GM04504 (cell line): ENCODE measurements at places on chromosomes 7 and 10.

DNA sequence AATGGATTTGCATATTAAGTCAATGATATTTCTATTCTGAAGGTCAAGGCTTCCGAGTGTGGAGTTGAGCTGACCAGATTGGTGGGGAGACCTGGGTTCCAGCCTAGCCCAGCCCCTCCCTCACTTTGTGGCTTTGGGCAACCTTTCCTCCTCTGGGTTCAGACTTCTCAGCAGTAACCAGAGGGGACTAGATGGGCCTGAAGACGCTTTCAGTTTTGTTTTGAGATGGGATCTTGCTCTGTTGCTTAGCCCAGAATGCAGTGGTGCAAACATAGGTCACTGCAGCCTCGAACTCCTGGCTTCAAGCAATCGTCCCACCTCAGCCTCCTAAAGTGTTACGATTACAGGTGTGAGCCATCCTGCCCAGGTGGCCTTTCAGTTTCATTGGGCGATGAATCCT, 68.1 kb upstream of the LEP start:
- DNase-seq = no peak

DNA sequence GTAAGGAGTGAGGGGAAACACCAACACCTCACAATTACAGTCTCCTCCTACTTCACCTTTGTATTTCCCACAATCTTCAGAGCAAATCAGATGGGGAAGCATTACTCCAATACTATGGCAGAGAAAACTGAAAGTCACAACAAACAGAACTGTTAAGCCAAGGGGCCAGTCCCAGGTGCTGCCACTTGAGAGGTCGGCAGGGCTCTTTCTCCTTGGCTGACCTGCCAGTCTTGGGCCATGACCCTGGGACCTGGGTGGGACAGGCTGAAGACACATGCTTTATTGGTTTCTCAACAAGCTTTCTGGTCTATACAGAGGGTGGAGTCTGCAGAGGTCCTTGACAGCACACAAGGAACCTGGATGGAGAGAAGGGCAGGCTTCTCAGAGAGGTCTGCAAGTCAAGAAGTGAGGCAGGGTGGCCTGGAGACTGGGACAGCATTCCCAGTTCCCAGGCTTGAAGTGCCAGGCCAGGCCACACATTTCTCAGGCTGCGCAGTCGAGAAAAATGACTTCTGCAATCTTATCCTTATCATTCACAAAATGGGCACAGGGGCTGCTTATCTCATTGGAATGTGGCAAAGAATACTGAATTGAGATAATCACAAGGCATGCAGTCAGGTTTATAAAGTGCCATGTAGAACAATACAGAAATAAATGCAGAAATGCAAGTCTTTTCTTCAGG, 301.0 kb downstream of the CXCL12 start:
- no peak for DNase-seq

DNA sequence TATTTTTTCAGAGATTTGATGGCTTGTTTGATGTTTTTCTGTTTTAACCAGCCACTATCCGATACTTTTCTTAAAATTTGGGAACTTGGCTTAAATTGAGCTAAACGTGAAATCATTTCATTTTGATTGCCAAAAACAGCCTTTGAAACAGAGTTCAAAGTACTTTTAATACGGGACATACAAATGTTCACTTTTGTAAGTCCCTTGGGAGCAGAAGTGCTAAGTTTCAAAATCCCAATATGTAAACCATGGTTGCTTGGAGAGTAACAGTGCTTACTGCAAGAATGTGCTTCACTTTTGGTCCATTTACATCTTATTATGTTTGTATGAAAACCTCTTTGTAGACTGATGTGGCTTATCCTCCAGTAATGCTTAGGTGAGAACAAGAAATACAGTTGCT, 10.9 kb downstream of the PNPLA8 start:
- DNase-seq = no peak

DNA sequence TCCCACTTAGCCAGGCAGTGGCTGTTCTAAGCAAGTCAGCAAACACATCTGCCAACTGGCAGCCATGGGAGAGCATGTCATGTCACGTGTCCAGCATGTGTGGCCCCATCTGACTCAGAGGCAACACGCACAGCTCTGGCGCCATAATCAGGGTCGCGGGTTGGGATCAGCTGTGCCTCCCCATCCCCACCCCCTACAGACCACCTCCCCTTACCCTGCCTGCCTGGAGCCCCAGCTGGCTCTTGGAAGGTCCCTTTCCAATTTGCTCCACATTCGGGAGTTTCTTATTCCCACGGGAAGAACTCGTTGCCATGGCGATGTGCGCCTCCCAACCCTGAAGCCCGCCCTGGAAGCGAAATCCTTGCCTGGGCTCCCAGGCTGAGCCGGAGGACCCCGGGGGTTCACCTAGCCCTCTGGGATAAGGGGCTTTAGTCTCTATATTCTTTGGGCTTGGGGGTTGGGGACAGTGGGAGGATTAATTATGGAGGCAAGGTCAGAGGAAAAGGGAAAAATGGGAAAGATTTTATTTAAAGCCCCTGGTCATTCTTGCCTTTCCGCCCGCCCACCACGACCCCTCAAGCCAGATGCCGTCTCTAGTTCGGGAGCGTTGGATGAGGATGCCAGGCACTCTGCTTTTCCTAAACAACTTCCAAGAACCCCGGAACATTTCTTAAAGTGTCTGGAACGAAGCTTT, 283.7 kb downstream of the ZEB1 start:
- DNase-seq = peak; percentile 81

DNA sequence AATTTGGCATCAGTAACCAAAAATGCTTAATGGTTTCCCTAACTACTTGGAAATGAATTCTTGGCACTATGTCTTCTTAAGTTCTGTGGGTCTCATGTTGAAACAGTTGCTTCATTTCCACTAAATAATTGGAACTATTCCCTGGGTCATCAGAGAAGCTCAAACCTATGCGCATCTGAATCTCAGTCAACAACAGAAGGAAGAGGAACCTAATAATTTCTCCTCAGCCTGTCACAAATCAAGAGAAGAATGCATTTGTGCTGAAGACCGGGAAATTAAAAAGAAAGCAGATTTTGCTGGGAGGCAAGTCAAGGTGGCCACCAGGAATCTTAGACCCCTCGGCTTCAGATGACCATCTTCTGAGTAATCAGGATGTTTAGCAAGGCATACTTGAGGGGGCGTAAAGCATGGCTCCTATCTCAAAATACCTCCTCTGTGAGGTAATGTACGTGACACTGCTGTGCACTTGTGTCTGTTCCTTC, 41.4 kb downstream of the TOMM7 start:
- DNase-seq = peak; percentile 70

GRCh38 chr7:6536262-6537260, 14.7 kb downstream of the GRID2IP start:
- no peak for DNase-seq

- DNase-seq = no peak
Observed at GRCh38 chr10:100371482-100372027, 24.5 kb downstream of the SCD start.

GRCh38 chr10:27252267-27253000, 11.8 kb upstream of the ACBD5 start:
- no peak for DNase-seq

DNA sequence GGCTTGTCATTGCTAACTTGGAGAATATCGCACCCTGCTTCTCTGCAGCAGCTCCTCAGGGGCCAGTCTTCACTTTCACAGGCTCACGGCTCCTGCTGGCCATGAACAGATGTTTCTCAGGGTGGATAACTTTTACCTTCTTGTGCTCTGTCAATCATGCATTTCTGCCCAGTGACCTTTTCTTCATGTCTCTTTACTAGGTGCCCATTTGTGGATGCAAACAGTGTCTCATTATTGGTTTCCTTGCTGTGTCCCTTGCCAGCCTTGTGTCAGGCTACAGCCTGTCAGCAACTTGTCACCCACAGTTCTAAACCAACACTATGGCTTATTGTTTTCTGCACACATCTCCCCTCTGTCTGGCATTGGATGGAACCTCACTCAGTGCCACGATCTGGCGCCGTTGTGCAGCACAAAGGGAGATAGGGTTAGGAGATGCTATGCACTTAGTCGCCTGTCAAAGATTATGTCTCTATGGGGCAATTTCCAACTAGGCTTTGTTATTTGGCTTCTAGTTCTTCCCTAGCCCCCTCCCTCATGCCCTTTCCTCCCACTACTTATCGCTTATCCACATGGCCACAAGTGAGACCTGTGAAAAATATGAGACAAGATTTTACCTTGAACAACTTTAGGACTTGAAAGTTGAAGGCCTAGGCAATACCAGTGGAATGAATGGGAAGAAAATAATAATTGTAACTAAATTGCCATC, 45.7 kb upstream of the NXPH1 start:
- no peak for DNase-seq

DNA sequence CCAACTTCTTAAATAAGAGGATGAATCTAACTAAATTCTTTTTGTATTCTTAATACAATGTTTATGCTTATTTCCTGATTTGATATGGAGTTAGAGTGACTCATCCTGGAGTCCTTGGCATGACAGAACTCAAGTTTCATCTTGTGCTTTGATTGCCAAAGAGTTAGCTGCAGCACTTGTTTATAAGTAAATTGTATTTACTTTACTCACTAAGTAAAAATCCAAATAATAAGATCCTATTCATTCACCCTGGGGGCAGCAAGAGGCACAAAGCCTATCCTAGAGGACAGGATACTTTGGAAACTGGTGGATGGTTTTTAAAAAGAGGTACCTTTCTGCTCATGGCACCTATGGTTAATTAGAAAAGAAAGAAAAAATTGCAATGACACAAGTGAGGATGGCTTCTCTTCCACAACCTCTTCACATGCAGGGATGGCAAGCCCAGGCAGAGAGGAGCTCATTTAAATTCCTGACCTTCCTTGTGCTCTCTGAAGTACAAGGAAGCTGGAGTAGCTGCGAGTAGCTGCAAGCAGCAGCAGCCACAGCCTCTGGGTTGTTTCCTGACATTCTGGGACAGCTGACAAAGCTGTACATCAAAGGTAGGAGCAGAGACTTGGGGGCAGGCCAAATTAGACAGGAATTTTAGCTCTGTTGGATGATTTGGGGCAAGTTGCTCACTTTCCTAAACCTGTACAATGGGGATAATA, 28.5 kb upstream of the CROT start:
- peak; percentile 73 for DNase-seq

- no peak for DNase-seq
Observed at GRCh38 chr10:7100032-7100702, 310.7 kb downstream of the SFMBT2 start.

DNA sequence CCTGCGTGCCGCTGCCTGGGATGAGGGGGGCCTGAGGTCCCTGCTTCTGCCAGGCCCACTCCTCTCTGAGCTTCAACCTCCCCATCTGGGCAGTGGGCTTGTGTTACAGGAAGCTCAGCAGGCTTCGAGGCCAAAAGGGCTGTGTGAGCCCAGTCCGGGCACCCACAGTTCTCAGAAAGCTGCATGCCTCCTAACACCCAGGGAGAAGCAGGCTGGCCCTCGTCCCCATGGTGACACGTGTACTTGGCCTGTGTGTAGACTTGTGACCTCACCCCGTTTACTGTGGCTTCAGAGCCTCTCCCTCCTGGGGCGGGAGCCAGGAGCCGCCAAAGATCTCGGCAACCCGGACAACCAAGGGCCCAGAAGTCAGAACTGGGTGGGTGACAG, 2.2 kb upstream of the GRIFIN start:
- peak; percentile 62 for DNase-seq

DNA sequence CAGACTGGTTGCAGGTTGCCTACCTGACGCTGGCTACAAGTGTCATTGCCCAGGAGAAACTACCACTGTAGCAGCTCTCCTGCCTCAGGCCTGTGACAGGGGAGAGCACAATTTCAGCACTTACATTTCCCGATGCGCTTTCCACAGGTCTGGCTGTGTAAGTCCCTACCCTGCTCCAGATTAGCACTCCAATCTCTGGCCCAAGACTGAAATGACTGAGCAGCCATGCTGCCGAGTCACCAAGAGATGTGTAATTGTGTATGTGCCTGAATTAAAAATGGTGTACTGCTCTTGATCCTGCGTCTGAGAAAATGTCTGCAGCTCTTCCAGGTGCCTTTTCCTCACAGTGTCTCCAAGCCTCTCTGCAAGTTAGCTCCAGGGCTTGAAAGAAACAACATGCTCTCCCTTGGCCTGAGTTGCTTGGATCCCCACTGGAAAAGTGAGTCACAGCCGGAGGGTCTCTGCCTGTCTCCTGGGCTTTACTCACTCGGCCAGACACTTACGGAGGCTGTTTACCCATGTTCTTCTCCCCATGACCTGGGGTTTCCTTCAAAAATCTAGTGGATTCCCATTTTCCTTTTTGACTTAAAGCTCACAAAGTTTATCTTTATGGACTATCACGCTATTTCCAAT, 1001.7 kb upstream of the KCND2 start:
- DNase-seq = no peak

- no peak for DNase-seq
Observed at GRCh38 chr7:44277851-44278250, 47.5 kb downstream of the CAMK2B start.

GRCh38 chr7:155315977-155316376, 18.3 kb downstream of the INSIG1 start:
- no peak for DNase-seq

DNA sequence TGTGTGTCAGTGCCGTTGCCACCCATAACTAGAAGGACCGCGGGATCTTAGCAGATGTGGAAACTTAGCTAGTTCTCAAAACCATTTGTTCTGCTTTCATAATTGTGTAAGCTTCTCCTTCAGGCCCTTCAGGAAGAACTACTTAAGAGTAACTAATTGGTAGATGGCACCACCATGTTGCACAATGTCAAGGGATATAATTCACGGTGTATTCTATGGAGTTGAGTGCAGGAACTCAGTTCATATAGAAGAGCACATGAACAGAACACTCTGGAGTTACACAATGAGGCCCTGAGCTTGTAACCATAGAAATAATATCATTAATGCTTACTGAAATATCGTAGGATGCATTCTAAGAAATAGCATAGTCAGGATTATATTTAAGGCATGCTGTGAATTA, 126.5 kb upstream of the GAD2 start:
- DNase-seq = no peak

GRCh38 chr7:66281678-66282590, 76.8 kb downstream of the TPST1 start:
- DNase-seq = peak; percentile 99

GRCh38 chr7:139482662-139483466, 609 bp downstream of the KLRG2 start:
- no peak for DNase-seq

DNA sequence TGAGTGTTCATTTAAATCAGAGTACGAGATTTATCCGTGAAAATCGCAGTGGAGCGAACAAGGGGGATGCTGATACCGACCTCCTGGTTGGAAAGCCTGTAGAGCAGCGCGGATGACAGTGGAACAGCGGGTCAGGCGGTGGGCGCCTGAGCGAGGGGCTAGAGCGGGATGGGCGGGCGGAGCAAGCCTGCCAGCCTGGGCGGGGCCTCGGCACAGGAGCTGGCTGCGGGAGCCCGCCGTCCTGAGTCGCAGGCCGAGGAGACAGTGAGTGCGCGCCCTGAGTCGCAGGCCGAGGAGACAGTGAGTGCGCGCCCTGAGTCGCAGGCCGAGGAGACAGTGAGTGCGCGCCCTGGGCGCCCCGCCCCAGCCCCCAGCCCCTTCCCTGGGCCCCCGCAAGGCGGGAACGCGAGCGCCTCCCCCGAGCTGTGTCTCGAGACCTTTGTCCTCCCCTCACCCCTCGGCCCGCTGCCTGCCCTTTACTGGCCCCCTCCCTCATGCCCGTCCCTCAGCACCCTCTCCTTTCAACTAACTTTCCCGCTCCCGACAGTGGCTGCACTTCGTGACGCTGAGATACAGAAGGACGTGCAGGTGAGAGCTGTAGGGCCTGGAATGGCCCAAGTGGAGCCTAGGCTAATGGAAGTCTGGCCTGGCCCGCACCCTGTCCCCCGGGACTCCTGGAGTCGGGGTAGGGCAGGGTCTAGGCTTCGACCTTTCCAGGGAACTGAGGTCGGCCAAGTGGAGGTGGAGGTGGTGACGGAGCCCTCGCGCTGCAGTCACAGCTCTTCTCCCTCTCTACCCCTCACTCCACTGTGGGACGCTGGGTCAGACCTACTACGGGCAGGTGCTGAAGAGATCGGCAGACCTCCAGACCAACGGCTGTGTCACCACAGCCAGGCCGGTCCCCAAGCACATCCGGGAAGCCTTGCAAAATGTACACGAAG, at the start of gene AS3MT:
TSS of gene AS3MT (plus strand) at position 213 of the 941 bp plus-strand sequence. CDS start at position 336, 123 bp downstream.
- no peak for DNase-seq
